ENCODE measurements at places on chromosomes 1 and 21.

- peak; percentile 85 for DNase-seq
Observed at GRCh38 chr1:18913065-18913835, 10.9 kb upstream of the ALDH4A1 start.

- no peak for DNase-seq
Observed at GRCh38 chr1:52159033-52159789, 17.3 kb downstream of the ZFYVE9 start.

DNA sequence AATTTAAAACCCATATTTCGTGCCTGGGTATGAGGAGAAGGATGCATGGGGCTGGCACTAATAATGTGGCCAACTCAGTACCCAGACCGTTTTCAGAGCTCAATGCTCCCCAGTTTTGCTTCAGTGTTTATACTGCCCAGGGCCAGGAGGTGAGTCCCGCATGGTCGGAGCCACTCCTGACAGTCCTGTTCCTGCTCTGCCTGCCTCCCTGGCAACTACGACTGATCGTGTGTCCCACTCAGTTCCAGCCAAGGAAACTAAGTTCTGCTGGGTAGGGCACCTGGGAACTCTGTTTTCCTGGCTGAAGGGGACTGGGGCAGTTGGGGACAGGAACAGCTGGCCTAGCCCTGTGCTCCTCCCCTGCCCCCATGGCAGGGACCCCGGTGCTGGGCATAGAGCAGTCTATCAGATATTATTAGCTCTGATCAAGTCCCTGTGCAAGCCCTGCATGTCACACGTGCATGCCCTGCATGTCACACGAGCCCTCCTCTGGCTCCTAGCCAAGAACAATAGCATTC lies 19.2 kb downstream of the S100A7 start:
- no peak for DNase-seq

DNA sequence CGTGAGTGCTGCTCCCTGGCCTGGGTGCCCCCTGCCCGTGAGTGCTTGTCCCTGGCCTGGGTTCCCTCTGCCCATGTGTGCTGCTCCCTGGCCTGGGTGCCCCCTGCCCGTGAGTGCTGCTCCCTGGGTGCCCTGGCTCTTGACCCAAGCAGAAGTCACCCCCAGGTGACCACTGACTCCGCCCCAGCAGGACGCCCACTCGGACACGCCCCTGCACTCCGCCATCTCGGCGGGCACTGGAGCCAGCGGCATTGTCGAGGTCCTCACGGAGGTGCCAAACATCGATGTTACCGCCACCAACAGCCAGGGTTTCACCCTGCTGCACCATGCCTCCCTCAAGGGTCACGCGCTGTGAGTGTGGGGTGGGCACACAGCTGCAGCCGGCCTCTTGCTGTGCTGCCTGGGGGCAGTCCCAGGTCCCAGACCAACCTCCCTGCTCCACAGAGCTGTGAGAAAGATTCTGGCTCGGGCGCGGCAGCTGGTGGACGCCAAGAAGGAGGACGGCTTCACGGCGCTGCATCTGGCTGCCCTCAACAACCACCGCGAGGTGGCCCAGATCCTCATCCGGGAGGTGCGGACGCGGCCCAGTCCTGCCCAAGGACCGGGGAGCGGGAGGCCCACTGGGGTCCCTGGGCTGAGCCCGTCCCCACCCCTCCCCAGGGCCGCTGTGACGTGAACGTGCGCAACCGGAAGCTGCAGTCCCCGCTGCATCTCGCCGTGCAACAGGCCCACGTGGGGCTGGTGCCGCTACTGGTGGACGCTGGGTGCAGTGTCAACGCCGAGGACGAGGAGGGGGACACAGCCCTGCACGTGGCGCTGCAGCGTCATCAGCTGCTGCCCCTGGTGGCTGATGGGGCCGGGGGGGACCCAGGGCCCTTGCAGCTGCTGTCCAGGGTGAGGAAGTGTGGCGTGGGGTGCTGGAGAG lies 3.9 kb upstream of the MMP23B start:
- DNase-seq = no peak

GRCh38 chr1:207863893-207864535 lies 46.9 kb downstream of the CD34 start:
- DNase-seq = peak; percentile 49

DNA sequence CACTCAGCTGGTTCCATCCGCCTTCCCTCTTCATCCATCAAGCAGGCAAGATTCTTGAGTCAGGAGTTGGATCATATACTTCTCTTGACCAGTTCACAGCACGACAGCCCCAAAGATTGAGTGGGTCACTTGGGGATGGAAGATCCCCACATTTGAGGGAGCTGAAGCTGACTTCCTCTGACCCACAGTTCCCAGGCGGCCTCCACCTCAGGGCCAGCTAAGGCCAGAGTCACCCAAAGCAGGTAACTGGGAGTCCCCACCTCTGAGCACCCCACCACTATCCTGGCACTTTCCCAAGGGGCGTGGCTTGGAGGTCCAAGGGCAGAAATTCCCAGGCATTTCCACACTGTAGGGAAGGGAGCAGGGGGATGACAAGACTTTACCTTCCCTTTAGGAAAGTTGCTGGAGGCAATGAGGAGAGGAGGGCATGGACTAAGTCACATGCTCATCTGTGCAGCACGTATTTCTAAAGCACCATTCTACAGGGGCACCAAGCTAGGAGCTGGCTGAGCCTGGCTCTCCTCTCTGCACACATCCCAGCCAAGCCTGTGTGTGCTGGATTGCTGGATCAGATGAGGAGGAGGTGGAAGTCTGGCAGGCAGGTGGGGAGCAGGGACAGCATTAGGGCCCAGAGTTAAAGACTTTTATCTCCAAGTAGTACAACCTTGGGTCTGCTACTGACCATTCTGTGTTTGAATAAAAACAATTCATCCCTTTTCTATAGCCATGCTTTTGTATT lies 1.3 kb upstream of the RD3 start:
- DNase-seq = no peak

DNA sequence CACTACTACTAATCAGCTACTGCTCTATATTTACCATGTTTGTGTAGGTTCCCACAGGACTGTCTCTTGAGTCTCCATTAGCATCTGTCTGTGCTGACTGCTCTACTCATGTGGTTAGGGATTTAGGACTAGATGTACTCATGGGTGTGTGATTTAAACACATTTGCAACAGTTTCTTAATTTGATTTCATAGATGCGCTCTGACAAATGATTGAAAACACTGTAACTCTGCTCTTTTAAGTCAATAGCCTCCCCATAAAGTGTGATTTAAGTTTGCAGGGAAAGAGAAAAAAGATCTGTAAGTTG lies 809.3 kb downstream of the NCAM2 start:
- DNase-seq = no peak

- no peak for DNase-seq
Observed at GRCh38 chr1:60765204-60765603, 317.2 kb upstream of the NFIA start.

Measured in stimulated activated naive CD8-positive, alpha-beta T cell treated with anti-CD3 and anti-CD28 coated beads, Interleukin-15, Interleukin-2, amounts not matched to agents 100 U/mL and 50 U/mL, for 24 hours (primary cell).